Caco-2 (cell line): ENCODE measurements at places on chromosomes 1 and 21. TPM values are rescaled to one million over a fixed set of nuclear protein-coding genes. Genes with fewer than 3 reads are reported as not detected.

SYT14 gene
- 0.18 and 0.19 TPM in 2 replicates for total RNA-seq

- H3K36me3 ChIP-seq = no peaks in the 10 kb centered on the region
- DNase-seq = peak; percentile 71
- peak overlapping the region; percentile 89 for H3K27ac ChIP-seq
- peak overlapping the region; percentile 85 for H3K4me3 ChIP-seq
- H3K27me3 ChIP-seq = no peaks in the 10 kb centered on the region
Observed at GRCh38 chr1:51518586-51519047, 449 bp downstream of the EPS15 start.

DNA sequence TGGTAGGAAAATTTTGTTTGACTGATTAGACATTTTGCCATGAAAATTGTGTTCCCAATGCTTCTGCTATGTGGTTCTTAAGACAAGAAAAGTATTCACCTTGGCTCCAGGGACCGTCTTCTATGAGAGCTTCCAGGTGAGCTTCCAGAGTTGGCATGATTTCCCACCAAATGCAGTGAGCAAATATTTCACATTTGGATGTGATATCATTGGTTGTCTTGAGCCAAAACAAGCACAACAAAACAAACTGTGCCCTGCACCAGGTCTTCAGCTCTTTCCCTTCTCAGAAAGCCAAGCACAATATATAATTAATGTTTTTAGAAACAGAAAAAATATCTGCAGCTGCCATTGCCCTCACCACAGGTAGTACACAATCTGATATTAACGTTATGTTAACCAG is 1009.0 kb downstream of the PLA2G4A start:
- no peak for DNase-seq
- H3K4me3 ChIP-seq = no peak overlapping the region
- H3K27ac ChIP-seq = no peak overlapping the region
- H3K4me1 ChIP-seq = peaks cover 10% of the 10 kb centered on the region; the same call in 1 of the 2 replicates

DNA sequence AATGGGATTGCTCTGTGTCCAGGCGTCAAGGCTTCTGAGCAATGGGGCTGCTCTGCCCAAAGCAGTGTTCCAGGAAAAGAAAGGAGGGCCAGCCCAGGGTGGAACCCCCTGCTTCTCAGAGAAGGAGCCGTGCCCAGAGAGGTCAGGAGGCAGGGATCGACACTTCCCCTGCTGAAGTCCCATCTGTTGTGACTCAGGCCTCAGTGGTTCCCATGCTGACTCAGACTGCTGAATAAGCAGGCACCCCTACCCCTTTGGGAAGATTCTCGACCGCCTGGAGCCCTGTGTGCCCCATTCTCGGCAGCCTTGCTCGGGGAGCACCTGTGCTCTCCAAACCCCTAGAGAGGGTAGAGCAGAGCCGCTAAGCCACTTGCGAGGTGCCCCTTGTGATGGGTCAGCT is 23.9 kb downstream of the PKP1 start:
- H3K4me1 ChIP-seq = peaks cover 30% of the 10 kb centered on the region
- H3K4me3 ChIP-seq = no peak overlapping the region
- H3K36me3 ChIP-seq = no peaks in the 10 kb centered on the region
- H3K27me3 ChIP-seq = no peaks in the 10 kb centered on the region
- H3K27ac ChIP-seq = no peak overlapping the region
- DNase-seq = no peak

PLK3 gene
- 3.2 and 5.2 TPM in 2 replicates for total RNA-seq

GRCh38 chr1:199716729-199717128 is 310.8 kb upstream of the NR5A2 start:
- no peaks in the 10 kb centered on the region for H3K4me1 ChIP-seq
- no peak overlapping the region for H3K27ac ChIP-seq
- no peak for DNase-seq
- H3K27me3 ChIP-seq = no peaks in the 10 kb centered on the region

DNA sequence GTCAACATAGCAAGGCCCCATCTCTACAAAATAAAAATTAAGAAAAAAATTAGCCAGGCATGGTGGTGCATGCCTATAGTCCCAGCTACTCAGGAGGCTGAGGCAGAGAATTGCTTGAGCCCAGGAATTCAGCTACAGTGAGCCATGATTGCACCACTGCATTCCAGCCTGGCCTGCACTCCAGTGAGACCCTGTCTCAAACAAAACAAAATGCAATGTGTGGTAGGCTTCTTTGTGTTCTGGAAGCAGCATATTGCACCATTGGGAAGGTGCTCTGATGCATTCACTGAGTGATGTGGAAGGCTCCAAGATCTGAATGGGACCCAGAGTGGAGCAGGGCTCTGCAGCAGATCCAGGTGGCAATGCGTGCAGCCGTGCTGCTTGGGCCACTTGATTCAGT is 99.6 kb upstream of the COG2 start:
- H3K27me3 ChIP-seq = no peaks in the 10 kb centered on the region
- no peaks in the 10 kb centered on the region for H3K4me1 ChIP-seq

DNA sequence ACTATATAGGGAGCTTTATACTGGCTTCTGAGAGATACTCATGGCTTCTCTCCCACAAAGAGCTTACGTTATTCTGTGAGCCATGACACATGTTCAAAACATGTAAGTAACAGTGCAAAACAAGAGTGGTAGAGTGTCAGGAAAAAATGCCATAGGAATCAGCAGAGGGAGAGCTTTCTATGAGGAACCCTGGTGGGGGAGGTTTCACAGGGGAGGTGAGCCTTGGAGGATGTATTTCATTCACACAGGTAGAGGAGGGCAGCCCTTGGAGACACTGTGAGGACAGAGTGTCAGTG is 72.7 kb upstream of the LYST start:
- H3K36me3 ChIP-seq = no peaks in the 10 kb centered on the region; the same call in 1 of the 2 replicates
- no peak overlapping the region for H3K27ac ChIP-seq
- no peak overlapping the region for H3K4me3 ChIP-seq
- DNase-seq = no peak
- H3K4me1 ChIP-seq = no peaks in the 10 kb centered on the region

DNA sequence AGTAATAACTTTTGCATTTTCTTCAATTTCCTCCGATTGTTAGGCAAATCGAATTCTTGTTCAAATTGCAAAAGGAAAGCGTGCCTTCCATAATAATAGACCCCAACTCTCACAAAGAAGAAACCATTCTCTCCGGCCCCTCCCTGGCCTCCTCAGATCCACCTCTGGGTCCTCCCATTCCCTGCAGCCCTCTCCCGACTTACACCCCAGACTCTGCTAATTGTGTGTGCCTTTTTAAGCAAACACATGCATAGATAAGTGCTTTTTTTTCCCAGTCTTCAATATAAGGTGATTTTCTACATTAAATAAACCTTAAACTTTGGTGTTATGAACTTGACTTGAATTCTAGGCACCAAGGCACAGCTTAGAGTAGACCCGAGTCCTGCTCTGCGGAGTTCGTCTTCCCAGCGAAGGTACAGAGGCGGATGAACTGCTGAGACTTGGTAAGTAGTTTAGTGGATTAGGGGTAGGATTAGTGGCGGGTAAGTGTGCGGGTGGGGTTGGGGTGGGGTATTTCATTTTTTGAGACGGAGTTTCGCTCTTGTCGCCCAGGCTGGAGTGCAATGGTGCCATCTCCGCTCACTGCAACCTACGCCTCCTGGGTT is 1.5 kb downstream of the L1TD1 start:
- no peak overlapping the region for H3K27ac ChIP-seq
- DNase-seq = no peak
- H3K36me3 ChIP-seq = no peaks in the 10 kb centered on the region
- no peak overlapping the region for H3K4me3 ChIP-seq
- no peaks in the 10 kb centered on the region for H3K27me3 ChIP-seq

GRCh38 chr1:111197598-111198284 is 2.7 kb downstream of the DENND2D start:
- no peak overlapping the region for H3K27ac ChIP-seq
- no peaks in the 10 kb centered on the region for H3K27me3 ChIP-seq
- H3K36me3 ChIP-seq = peaks cover 2% of the 10 kb centered on the region; the same call in 1 of the 2 replicates
- peaks cover 33% of the 10 kb centered on the region for H3K4me1 ChIP-seq
- no peak overlapping the region for H3K4me3 ChIP-seq

DNA sequence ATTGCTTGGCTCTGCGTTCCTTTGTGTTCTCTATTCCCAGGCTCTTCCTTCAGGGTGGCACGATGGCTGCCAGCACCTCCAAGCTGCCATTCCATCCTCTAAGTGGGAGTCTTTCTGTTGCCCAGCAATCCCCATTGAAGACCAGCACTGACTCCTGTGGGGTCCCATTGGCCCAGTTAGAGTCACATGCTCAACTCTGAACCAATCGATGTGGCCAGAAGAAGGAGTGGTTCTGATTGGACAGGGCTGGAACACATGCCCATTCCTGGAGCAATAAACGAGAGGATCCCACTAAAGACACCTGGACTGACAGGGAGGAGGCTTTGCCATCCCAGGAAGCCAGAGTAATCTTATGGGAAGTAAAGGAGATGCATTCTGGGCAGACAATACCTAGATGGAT is 97.2 kb upstream of the IGSF21 start:
- H3K36me3 ChIP-seq = no peaks in the 10 kb centered on the region
- no peak overlapping the region for H3K4me3 ChIP-seq
- H3K27ac ChIP-seq = no peak overlapping the region
- H3K27me3 ChIP-seq = peaks cover 1% of the 10 kb centered on the region; the same call in 1 of the 2 replicates
- DNase-seq = no peak

GRCh38 chr21:42189860-42190485 is 29.0 kb upstream of the ABCG1 start:
- H3K36me3 ChIP-seq = no peaks in the 10 kb centered on the region
- H3K4me3 ChIP-seq = no peak overlapping the region
- no peak for DNase-seq
- no peaks in the 10 kb centered on the region for H3K4me1 ChIP-seq
- H3K27ac ChIP-seq = no peak overlapping the region

GRCh38 chr1:119451158-119451557 is 36.2 kb downstream of the HSD3B2 start:
- no peaks in the 10 kb centered on the region for H3K36me3 ChIP-seq
- H3K4me3 ChIP-seq = no peak overlapping the region
- no peaks in the 10 kb centered on the region for H3K4me1 ChIP-seq
- no peak for DNase-seq
- no peak overlapping the region for H3K27ac ChIP-seq

FNDC5 gene
- total RNA-seq = 0.67 and 1.1 TPM in 2 replicates

GRCh38 chr1:79004916-79005315 is 1.6 kb downstream of the ADGRL4 start:
- no peak overlapping the region for H3K27ac ChIP-seq
- H3K4me3 ChIP-seq = no peak overlapping the region
- H3K36me3 ChIP-seq = no peaks in the 10 kb centered on the region
- no peaks in the 10 kb centered on the region for H3K4me1 ChIP-seq

GRCh38 chr1:205942631-205943159 is 561 bp downstream of the SLC26A9 start:
- no peak for DNase-seq
- H3K4me1 ChIP-seq = peaks cover 16% of the 10 kb centered on the region; the same call in 1 of the 2 replicates
- H3K27me3 ChIP-seq = no peaks in the 10 kb centered on the region

- peaks cover 4% of the 10 kb centered on the region; the same call in 1 of the 2 replicates for H3K4me1 ChIP-seq
- no peaks in the 10 kb centered on the region for H3K27me3 ChIP-seq
- no peak overlapping the region for H3K4me3 ChIP-seq
- no peaks in the 10 kb centered on the region for H3K36me3 ChIP-seq
- no peak for DNase-seq
Observed at GRCh38 chr1:241899210-241899609, 51.2 kb downstream of the EXO1 start.

GRCh38 chr1:58839147-58839795 is 55.4 kb upstream of the JUN start:
- H3K27ac ChIP-seq = no peak overlapping the region
- no peak for DNase-seq
- no peaks in the 10 kb centered on the region for H3K36me3 ChIP-seq
- peaks cover 16% of the 10 kb centered on the region for H3K4me1 ChIP-seq
- no peak overlapping the region for H3K4me3 ChIP-seq

OLFML3 gene
- total RNA-seq = 29.1 and 36.5 TPM in 2 replicates

- 0 out of 2 replicates have a peak, but pooled peaks cover 4% of the 10 kb centered on the region for H3K4me1 ChIP-seq
- H3K4me3 ChIP-seq = no peak overlapping the region
- no peak for DNase-seq
- H3K36me3 ChIP-seq = no peaks in the 10 kb centered on the region
- H3K27me3 ChIP-seq = no peaks in the 10 kb centered on the region
- H3K27ac ChIP-seq = no peak overlapping the region
Observed at GRCh38 chr1:81700728-81701470, 99.8 kb upstream of the ADGRL2 start.

GRCh38 chr1:109630081-109630897 is 10.7 kb downstream of the AMPD2 start:
- no peak overlapping the region for H3K4me3 ChIP-seq
- H3K27ac ChIP-seq = no peak overlapping the region
- H3K4me1 ChIP-seq = no peaks in the 10 kb centered on the region
- DNase-seq = no peak
- no peaks in the 10 kb centered on the region for H3K27me3 ChIP-seq

GRCh38 chr1:91809317-91809716 is 76.6 kb downstream of the TGFBR3 start:
- no peak for DNase-seq
- no peak overlapping the region for H3K27ac ChIP-seq
- H3K4me3 ChIP-seq = no peak overlapping the region
- no peaks in the 10 kb centered on the region for H3K27me3 ChIP-seq

DNA sequence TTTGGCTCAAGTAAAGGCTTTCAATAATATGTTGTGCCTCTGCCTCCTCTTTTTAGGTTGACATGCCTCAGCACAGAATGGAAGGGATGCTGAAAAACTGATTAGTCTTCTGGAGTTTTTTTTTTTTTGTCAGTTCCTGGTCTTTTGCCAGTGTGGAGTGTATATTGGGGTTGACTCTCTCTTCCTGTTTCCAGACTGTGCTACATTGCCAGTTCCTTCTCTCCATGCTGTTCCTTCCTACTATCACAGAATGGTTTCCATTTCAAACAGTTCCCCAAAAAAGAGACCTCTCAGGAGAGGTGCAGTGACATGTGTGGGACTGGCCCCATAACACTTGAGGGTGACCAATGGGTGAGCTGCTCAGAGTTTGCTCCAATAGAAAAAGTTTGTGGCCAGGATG is 101.7 kb upstream of the ETV3 start:
- H3K27me3 ChIP-seq = no peaks in the 10 kb centered on the region
- H3K4me1 ChIP-seq = peaks cover 57% of the 10 kb centered on the region

DNA sequence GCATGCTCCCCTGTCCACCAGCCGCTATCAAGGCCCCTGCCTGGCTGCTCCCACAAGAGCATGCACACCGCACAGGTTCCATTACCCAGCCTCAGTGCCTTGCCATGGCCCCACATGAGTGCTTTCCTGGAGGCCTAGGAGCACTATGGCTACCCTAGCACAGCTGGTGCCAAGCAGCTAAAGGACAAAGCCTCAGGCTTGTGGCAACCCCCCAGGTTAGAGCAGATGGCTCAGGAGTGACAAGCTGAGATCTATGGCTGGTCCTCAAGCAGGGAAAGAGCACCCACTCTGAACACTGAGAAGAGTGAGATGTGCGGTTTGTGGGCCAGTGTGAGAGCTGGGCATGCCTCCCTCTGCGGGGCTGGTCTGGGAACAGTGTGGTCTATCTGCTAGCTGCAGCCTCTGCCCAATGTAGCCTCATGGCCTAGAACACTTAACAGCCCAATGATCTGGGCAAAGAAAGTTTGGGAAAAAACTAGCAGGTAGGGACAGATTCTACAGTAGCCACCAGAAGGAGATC is 129.8 kb downstream of the VAV3 start:
- no peak overlapping the region for H3K4me3 ChIP-seq
- no peak for DNase-seq
- H3K36me3 ChIP-seq = no peaks in the 10 kb centered on the region
- no peak overlapping the region for H3K27ac ChIP-seq
- no peaks in the 10 kb centered on the region for H3K27me3 ChIP-seq
- no peaks in the 10 kb centered on the region for H3K4me1 ChIP-seq

- H3K4me3 ChIP-seq = no peak overlapping the region
- no peak overlapping the region for H3K27ac ChIP-seq
- no peaks in the 10 kb centered on the region for H3K27me3 ChIP-seq
Observed at GRCh38 chr1:164813776-164814175, 254.8 kb downstream of the PBX1 start.

- no peak overlapping the region for H3K4me3 ChIP-seq
- DNase-seq = no peak
- peaks cover 19% of the 10 kb centered on the region for H3K4me1 ChIP-seq
- H3K27me3 ChIP-seq = no peaks in the 10 kb centered on the region
- H3K36me3 ChIP-seq = no peaks in the 10 kb centered on the region
Observed at GRCh38 chr1:41149570-41149969, 92.5 kb downstream of the SCMH1 start.
